Activated naive CD4-positive, alpha-beta T cell (primary cell): ENCODE measurements at places on chromosomes 2 and 18.

- peak; percentile 27 for DNase-seq
These were observed 13.5 kb upstream of the ZAP70 start for GRCh38 chr2:97699765-97700444.

GRCh38 chr2:103285354-103285753 is 523.5 kb downstream of the TMEM182 start:
- DNase-seq = no peak

GRCh38 chr2:147352264-147353071 is 492.4 kb upstream of the ACVR2A start:
- DNase-seq = no peak

DNA sequence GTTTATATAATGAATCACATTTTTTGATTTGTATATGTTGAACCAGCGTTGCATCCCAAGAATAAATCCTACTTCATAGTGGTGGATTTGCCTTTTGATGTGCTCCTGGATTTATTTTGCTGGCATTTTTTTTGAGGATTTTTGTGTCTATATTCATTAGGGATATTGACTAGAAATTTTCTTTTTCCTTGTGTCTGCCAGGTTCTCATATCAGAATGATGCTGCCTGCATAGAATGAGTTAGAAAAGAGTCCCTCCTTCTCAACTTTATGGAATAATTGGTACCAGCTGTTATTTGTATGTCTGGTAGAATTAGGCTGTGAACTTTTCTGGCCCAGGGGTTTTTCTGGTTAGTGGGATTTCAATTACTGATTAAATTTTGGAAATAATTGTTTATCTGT is 457.4 kb upstream of the DSEL start:
- DNase-seq = no peak

DNA sequence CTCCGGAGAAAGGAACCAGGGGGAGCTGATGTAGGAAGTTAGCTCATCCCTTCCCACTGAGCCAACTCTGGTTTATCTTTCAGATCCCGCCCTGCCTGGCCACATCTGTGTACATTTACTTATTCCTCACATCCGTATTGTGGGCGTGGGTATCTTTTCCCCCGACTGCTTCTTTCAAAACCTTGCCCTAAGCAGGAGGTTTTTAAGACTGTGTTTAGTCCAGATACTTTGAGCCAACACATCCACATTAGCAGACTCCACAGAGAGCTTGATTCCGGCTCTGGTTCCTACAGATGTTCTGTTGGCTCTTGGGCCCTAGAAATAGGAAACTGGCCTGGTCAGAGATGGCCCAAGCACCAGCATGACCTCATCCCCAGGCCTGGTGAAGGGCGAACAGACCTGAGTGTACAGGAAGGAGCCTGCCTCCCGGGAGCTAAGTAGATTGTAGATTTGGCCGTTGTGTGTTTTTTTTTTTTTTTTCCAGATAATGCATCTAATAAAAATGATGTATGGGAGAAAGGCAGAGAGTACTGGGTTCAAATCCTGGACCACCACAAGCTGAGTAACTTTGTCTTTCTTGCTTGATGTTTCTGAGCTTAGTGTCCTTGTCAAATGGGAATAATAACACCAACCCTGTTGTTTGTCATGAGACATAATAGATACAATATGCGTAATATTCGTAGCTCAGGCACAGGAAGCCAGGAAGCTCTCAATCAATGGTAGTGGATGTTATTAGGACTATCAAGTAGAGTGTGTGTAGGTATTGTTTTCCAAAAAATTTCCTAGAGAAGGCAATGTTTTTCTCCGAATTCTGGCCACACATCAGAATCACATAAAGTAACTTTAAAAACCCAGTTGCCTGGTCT is 92.3 kb downstream of the PRKCE start:
- no peak for DNase-seq

GRCh38 chr2:140383781-140384180 is 1603.6 kb upstream of the NXPH2 start:
- no peak for DNase-seq

DNA sequence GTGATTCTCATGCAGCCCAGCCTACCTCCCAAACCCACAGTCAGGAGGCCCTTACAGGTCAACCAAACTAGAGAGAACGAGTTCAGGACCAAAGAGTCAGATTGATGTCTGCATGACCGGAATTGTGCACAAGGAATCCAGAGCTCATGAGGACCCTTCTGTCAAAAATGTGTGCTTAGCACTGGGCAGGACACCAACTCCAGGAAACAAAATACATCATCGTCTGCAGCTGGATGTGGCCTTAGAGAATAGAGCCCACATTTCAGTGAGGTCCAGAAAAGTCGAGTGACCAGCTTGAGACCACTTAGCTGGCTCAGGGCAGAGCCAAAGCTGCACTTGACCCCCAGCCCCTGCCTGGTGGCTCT is 3.2 kb downstream of the TNS1 start:
- DNase-seq = no peak

DNA sequence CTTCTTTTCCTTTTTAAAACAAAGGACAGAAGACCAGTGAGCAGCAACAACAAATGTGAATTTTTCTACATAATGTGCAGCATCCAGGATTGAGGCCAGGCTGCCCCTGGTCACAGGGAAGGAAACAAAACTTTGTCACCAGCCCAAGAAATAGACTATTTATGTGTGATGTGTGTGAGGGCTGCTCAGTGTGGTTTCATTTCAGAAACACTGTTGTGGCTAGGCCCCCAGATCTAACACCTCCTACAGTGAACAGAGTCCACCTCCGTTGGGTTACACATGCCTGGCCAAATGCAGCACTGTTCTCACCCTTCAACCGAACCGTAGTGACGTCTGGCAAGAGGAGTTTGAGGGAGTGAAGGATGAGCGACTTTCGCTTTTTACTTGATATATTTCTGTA is 146.3 kb upstream of the RIOK3 start:
- peak; percentile 6 for DNase-seq

DNA sequence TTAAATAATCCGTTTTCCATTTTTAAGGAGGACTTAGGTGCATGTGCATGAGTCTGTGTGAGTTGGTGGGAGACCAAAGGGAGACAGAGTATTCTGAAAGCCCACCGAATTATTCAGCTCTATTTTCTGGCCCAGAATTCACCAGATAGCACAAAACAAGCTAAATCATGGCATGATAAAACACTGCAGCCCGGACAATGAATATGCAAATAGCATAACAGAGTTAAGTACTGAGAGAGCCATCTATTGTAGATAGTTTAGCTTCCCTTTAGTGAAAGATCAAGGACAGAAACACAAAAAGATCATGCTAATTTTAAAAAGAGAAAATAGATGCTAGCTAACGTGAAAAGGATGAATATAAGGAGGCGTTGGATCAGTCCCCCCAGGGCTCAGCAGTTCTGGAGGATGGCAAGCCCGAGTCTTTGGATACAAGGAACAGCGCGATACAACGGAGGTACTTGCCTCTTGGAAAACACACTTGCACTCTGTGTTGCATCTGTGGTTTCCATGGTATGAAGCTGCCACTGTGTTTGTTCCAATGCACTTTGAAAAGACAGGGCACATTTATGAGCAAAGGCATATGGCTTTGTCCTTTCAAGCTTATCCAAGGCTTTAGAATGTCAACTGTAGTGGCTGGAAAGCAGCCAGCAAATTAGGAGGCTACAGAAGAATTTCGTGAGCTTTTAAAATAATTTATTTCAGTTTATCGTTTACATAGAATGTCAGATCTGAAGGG is 119.9 kb downstream of the LYPD1 start:
- DNase-seq = no peak

- no peak for DNase-seq
These were observed 23.6 kb upstream of the HES6 start for GRCh38 chr2:238263204-238264071.

DNA sequence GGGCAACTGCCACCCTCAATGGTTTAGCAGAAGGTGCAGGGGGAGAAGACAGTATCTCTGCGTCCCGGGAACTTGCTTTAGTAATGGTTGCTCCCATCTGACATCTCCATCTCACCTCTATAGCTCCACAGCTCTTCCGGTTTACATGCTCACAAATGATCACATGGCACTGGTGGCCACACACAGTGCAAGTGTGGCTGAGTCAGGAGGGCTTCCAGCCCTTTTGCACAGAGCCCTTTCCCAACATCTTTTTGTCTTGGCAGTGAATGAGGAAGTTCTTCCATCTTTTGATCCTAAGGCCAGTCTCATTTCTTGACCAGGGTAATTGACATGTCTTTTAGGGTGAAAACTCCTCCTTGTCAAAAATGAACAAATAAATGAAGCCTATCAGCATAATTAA is 347.7 kb downstream of the LPIN1 start:
- DNase-seq = no peak

DNA sequence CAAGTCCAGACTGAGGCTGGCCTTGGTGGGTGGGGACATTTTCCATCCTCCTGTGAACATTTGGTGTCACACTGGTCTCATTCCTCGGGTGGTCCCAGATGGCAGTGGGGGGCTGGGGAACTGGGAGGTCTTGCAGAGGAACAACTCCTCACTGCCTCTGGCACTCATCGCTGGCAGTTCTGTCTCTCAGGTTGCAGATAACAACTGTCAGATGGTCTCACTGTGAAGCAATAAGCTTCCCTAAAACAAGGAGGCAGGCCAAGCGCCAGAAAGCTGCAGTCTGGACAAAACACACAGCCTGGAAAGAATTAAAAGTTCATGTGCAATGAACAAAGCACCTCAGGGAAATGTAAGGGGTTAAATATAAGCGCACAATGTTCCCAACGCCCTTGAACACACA is 78.1 kb downstream of the IRS1 start:
- no peak for DNase-seq

DNA sequence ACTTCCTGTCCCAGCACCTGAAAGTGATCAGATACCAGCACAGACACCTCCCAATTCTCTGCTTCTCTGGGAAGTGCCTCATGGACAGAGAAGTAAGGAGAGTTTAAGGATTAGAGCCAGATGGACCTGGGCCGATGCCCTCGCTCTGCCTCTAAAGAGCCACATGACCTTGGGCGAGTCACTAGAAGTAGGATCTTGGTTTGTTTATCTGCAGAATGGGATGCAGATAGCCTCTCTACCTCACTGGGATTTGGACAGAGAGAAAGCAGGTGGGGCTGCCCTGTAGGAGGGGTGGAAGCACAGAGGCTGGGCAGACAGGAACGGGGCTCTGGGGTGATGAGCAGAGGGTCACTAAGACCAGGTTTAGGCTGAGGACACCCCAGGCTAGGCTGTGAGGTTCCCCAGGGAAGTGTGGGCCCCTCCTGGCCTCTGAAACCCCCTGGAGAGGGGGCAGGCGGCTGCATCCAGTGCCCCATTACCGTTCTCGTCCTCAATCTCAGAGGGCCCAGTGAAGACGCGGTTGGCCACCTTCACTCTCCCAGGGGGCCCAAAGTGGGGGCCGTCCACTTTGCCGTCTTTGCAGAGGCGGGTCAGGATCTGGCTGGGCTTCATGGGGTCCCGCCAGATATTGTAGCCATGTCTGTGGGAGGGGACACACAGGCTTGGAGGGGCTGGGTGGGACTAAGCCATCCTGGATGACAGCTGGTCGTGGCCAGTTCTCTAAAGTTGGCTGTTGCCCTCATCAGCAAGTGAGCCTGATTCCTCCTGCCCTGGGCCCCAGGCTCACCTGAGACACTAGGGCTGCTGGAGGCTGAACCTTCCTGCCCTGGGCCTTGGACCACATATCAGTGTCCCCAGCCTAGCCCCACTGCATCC is 13.3 kb downstream of the OTOF start:
- no peak for DNase-seq

GRCh38 chr2:215136669-215137328 is 1.6 kb downstream of the ABCA12 start:
- no peak for DNase-seq

- DNase-seq = no peak
These were observed 156.3 kb upstream of the CCDC68 start for GRCh38 chr18:55115606-55116005.

GRCh38 chr18:35442701-35443100 is 55.1 kb downstream of the INO80C start:
- DNase-seq = no peak

DNA sequence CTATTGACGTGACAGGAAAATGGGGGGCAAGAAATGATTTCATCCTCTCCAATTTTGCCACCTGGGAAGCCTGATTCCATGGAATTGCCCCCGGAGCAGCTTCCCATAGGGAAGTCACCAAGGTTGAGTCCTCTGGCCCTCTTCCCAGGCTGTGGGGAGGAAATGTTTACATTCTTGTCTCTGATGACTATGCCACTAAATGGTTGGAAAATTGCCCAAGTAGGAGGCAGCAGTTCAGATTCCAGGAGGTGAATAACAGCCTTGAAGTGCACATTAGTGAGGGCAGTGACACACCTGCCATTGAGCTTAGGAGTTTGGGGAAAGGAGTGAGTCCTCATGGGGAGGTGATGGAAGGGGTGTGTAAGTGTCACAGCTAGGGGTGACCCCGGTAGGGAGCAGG is 449.2 kb upstream of the DCC start:
- DNase-seq = no peak

- no peak for DNase-seq
These were observed 27.5 kb upstream of the SUCLG1 start for GRCh38 chr2:84486441-84487115.

DNA sequence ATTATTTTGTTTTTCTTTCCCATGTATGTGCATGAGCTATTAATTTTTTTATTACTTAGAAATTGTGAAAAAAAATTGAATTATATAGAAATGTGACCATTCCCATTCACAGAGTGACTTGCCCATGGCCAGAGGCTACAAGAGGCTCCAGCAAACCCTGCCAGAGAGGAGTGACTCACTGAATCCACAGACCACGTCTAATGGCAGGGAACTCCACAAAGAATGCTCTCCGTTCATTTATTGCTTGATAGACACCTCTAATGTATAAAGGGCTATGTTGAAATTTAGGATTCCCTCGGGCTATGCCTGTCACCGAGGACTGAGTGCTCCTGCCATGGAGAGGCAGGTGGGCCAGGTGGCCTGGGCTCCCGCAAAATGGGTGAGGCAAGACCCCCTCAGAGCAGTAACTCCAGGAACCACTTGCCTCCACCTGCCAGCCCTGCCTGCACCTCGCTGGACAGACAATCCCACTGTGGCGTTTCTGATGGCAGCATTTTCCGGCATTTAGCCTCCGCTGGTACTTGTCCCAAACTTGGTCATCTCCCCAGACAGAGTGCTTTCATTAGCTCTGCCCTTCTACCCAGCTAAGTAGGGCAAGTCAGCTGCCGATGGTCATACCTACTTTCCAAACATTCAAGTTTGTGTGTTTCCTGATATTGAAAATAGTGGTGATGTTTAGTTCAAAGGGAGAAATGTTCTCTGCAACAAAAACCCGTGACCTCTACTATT is 200.3 kb downstream of the PRKCE start:
- DNase-seq = no peak

GRCh38 chr2:27211241-27211942 is 449 bp upstream of the ATRAID start:
- no peak for DNase-seq

- no peak for DNase-seq
These were observed 26.0 kb upstream of the NPAS2 start for GRCh38 chr2:100793982-100794381.
